ENCODE measurements at places on chromosomes 3 and 15.

DNA sequence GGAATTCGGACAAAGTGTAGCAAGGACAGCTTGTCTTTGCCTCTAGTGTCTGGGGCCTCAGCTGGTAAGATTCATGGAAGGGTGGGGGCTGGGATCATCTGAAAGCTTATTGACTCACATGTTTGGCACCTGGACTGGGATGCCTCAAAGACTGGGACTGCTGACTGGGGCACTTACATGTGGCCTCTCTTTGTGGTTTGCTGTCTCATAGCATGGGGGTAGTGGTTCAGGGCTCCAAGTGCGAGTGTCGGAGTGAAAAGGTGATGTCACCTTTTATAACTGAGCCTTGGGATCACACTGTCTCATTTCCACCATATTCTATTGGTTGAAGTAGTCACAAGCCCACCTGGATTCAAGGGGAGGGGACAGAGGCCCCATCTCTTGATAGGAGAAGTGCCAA lies 6.8 kb downstream of the MFSD1 start:
- DNase-seq, result peak; percentile 82

GRCh38 chr3:117537949-117538348 lies 828.4 kb downstream of the TUSC7 start:
- no peak for DNase-seq

DNA sequence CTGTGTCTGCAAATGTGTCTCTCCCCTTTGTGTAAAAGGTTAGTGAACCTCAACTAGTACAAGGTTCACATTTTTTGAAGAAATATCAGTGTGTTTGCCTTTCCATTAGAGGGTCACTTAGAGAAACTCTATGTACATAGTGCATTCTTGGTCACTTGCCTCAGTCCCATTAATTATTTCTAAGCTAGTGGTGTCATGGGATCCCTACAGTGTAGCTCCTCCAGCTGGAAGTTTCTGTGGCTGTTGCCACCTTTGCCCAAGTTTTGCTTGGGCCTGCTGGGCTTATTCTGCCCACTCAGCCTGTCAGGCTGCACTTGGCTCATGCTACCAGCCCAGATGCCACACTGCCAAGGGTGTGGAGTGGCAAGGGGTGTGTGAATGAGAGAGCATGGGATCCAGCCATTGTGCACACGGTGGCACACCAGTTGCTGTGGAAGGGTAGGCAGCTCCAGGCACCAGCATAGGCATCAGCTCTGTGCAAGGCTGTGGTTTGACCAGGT lies 161.7 kb downstream of the ARPP21 start:
- no peak for DNase-seq

GRCh38 chr3:19540464-19540863 lies 392.2 kb downstream of the KCNH8 start:
- no peak for DNase-seq

DNA sequence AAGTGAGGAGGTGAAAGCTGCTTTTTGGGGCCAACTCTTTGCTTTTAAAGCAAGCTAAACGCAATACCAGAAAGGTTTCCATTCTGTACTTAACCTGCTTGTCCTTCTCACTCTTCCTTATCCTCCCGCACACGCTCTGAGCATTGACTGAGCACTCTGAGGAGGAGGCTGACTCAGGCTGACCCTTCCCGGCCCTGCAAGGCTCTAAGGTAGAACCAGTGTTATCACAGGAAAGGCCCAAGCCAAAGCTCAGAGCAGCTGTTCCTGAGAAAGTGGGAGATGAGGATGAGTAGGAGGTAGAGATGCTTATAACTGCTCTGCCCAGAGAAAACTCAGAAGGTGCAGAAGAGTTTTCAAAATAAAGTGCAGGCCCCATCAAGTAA lies 2.3 kb downstream of the B3GNT5 start:
- peak; percentile 55 for DNase-seq

DNA sequence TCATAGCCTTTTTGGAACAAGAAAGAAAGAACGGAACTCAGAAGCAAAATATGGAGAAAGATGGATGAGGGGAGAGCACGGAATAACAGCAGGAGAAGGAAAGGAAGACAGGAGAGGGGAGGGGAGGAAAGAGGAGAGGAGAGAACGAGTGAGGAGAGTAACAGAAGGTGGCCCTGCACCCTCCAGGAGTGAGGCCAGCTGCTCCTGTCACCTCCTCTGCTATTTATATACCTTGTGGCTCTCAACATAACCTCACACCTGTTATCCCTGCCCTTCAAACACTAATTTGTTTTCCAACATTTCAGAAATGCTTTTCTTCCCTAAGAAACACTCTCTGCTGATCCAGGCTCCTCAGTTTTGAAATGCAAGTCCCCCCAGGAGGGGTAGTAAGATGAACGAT lies 53.4 kb upstream of the ATP2B2 start:
- DNase-seq, result no peak

All from cardiac fibroblast (primary cell).